ENCODE measurements at places on chromosomes 3 and 15.

- DNase-seq: peak; percentile 39
These were observed 61.3 kb downstream of the RIOX2 start for GRCh38 chr3:97910931-97911351.

- DNase-seq: no peak
These were observed 25.0 kb upstream of the GPR160 start for GRCh38 chr3:170012683-170013400.

DNA sequence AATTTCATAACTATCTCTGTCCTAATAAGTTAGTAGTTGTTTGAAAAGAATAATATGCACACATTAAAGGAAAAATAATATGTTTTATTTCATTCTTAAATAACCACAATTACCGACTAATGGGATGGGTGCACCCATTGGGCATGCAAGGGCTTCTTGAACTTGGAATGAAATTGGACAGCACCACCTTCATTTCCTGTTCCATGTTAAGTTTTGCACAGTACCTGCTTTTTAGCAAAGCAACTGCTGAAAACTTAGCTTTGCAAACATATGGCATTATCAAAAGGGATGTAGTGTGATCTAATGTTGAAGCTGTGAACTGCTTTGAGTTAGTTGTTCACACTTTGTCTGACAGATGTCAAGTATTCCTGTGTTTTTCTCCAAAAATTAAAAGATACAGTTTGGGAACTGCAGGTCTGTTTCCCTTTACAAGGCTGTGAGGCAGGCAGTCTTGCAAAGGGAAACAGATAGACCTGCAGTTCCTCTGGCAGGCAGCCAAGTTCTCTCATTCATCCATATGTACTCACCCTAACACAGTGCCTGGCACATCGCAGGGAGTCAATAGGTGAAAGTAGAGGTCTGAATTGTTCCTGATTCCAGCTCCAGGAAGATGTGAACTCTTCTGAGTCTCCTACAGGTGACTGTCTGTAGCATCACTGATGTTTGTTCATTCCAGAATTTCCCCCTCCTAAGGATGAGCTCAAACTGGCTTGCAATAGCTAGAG is 64.3 kb upstream of the GOLGA8B start:
- no peak for DNase-seq

- no peak for DNase-seq
These were observed 175.0 kb downstream of the KLF13 start for GRCh38 chr15:31501536-31502157.

DNA sequence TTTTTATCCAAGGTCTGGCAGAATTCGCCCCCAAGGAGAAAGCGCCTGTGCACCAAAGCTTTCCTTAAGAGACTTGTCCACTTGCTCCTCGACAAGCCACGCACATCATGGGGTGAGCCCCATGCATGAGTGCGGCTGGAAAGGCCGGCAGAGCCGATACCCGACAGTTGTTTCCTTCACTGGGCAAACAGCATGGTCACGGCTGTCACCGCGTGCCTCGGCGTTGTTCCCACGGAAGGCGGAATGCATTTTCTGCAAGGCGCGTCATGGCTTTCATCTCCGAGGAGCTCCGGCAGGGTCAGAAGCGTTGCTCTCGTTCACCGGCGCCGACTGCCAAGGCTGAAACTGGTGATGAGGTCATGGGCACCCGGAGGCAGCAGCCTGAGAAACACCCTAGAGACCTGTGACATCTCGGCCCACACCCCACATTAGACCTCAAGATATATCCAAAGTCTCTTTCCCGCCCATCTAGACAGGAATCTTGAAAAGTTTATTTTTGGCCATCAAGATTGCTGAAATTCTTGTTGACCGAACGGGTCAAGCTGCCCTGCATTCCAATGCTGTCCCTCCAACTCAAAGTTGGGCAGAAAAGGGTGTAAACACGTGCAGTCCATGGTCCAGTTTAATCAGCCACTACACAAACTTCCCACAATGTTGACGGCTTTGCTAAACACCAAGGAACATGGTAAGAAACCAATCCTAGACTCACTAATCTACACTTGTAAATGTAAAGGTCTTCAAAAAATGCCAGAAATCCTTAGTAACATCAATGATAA is 604 bp upstream of the TJP1 start:
- no peak for DNase-seq

DNA sequence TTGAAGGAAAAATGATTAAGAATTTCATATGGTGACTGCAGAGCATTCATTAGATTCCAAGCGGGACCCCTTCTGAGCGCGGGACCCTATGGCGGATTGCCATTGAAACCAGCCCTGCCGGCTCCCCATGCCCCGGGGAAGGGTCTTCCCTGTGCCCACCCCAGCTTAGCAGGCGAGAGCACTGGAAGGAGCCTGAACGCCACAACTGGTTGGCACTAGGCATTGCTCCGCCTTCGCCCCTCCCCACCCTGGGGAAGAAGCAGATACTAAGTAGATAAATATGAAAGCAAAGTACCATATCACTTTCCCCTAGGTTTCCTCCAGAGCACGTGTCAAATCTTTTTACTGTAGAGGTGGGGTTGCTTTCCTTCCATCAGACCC is 70.7 kb downstream of the CYP19A1 start:
- DNase-seq: no peak

- no peak for DNase-seq
These were observed 225.6 kb downstream of the ADAMTS9 start for GRCh38 chr3:64462203-64462602.

DNA sequence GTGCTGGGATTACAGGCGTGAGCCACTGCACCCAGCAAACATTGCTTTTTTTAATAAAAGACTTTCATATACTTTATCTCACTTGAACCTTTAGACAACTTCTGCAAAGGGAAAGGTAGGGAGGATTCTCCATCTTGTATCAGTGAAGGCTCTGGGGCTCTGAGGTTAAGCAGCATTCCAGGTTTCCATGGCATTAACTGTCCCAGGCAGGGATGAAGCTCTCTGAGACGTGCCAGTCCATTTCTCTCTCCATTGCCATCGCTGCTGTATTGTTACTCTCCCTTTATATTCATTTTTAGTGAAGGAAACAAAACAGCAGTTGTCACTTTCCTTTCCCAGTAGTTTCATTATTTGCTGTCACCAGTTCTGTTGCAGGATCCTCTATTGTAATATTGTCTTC is 342.4 kb downstream of the LPP start:
- no peak for DNase-seq

DNA sequence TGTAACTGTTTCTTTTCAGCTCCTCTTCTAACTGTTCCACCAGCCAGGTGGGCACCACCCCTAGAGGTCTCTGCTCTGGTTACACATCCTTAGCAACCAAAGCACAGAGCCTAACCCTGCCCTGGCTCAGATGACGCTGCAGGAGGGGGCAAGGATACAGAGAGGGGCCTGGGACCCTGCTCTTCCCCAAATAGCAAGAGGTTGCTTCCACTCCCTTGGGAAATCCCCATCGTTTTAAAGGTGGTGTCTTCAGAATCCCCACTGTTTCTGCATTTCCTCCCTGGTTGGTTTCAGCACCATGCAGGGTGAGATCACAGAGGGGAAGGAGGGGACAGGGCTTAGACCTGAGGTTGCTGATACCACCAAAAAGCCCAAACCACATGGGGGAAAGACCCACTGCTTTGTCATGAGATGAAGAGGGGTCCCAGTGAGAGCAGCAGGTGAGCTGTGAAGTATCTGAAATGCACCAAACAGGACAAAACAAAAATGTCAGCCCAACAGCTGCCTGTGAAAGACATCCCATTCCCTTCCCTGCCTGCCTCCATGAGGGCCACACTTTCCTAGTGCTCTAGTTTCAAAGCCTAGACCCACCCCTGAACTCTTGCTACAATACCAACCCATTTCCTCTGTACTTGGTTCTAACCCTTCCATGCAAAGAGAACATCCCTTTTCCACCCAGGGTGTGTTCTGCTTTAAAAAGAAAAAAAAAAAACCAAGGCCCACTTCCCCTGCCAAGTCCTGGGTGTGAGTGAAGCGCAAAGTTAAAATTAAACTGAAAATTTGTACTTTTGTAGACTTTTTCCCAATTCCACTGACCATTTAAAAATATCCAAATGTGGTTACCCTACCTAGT is 29.0 kb downstream of the ANP32A start:
- DNase-seq: peak; percentile 73

DNA sequence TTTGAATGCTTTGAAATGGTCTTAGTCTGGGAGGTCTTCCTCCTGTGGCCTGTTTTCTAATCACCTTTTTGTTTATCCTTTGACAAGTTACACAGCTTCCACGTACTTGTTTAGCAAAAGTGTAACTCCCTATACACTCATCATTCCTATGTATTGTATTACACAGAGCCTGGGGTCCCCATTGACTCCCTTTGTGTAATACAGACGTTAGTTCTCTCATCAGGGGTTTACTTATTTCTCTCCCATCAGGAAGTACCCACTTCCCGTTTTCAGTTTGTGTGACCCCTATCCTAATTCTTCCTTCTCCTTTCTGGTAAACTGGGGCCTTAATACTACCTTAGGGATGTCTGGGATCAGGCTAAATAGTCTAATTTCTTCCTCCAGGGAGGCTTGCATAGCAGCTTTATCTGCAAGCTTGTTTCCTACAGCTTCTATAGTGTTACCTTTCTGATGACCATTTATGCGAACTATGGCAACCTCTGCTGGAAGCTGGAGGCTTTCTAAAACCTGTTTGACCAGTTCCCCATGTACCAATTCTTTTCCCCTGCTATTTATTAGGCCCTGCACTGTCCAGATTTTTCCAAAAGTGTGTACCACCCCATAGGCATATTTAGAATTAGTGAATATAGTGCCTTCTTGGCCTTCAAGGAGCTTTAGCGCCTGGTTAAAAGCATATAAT is 22.4 kb downstream of the ARL8B start:
- no peak for DNase-seq

- DNase-seq: no peak
These were observed 64.2 kb downstream of the CYFIP1 start for GRCh38 chr15:22915866-22916515.

DNA sequence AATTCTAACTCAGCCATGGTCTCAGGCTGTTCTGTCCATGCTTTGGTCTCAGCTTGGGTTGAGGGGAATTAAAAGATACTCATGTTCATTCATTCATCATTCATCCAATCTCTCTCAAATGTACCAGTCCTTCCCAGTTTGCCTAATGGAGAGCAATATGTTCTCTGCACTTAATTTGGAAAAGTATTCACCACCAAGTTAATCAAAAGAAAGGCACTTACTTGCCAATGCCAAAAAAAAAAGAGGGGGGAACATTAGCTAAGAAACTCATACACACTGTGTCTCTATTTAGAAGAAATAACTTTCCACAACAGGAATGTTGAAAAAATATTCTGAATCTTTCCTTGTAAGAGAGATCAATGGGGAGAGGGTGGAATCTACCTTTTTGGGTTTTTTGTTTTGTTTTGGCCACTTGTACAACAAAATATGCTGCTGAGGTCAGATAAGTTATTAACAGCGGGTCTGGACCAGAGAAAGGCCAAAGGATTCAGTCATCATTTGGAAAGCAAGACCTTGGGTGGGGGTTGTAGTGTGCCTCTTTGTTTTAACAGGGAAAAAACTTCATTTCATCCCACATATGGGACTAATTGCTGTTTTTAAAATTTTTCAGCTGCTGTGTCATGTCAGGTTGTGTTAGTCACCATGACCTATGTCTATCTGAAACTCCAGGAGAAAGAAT is 152.3 kb downstream of the FBN1 start:
- DNase-seq: no peak

DNA sequence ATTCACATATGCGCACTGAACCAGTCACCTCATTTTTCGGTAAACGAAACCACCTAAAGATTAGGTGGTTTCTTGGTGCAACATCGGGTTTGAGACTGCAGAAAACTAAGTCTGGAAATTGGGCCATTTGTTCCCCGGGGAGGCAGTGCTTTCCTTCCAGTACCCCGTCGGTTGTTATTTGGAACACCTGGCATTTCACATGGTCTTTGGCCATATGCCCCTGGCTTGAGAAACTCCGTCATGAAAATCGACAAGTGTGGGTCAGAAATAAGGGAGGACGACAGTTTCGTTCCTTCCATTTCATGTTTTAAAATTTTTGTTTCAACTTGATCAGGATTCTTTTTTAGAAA is 544 bp upstream of the GATM start:
- no peak for DNase-seq

- DNase-seq: no peak
These were observed 40.1 kb downstream of the GPR149 start for GRCh38 chr3:154389861-154390260.

DNA sequence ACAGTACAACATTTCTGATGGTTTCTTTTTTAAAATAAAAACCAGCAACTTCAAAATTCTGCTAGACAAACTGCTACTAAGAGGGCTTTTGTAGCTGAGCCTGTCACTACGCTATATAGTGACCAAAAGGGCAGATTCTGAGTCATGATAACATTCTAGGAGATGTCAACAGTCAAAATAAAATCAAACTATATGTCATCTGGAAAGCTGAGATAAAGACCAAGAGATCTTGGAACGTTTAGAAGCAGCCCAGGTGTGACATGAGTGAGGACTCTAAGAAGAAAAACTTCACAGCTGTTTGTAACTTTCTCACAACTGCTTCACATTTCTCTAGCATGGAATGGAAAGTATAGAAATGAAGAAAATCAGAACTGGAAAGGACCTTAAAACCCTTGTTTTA is 84.6 kb downstream of the FILIP1L start:
- no peak for DNase-seq

GRCh38 chr3:60931452-60931851 is 319.8 kb downstream of the FHIT start:
- no peak for DNase-seq

- peak; percentile 60 for DNase-seq
These were observed 425 bp upstream of the FYTTD1 start for GRCh38 chr3:197749315-197749600.

DNA sequence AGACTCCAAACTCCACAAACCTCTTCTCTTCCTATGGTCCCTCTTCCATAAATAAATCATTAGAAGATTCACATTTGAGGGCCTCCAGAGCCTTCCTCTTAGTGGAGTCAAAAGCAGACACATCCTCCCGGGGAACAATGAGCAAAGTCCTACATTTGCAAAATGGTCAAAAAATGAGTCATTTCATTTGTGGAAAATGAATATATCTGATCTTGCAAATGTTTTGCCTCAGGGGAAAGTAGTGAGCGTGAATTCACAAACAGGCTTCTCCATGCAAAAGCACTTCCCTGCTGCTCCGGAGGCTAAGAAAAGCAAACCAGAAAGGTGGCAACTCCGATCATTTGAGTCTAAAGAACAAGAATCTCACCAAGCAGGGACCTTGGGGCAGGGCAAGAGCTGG is 86.7 kb upstream of the IQSEC1 start:
- no peak for DNase-seq

- DNase-seq: no peak
These were observed 356.0 kb downstream of the SHQ1 start for GRCh38 chr3:72492240-72492639.

DNA sequence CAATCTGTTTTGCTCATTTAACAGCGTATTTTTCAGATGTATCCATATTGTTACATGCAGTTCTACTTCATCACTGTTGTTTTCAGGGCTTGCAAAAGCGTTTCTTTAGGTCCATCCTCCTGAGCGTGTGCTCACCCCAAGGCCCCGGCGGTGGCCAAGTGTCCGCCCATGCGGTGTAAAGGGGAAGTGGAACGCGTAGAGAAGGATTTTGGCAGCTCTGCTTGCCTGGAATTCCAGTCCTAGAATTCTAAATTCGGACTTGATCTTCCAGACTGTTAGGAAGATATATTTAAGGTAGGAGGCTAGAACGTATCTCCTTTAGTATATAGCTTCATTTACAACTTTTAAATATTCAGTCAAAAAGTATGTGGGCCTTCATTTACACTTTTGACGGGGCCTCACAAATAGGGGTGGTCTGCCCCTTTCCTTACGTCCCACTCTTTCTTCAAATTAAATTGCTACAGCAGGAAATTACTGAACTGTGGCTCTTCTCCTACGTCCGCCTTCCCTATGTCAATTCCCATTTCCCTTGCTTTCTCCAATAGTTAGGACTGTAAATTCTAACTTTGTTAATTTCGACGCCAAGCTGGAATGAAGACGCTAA is 609 bp upstream of the TBC1D23 start:
- DNase-seq: no peak

GRCh38 chr15:67928666-67929065 is 88.8 kb upstream of the RNU6-1 start:
- DNase-seq: no peak
